Mucosa of descending colon (tissue), 3 donors: ENCODE measurements at places on chromosomes 1 and 21. TPM values are rescaled to one million over a fixed set of nuclear protein-coding genes. Genes with fewer than 3 reads are reported as not detected.

DNA sequence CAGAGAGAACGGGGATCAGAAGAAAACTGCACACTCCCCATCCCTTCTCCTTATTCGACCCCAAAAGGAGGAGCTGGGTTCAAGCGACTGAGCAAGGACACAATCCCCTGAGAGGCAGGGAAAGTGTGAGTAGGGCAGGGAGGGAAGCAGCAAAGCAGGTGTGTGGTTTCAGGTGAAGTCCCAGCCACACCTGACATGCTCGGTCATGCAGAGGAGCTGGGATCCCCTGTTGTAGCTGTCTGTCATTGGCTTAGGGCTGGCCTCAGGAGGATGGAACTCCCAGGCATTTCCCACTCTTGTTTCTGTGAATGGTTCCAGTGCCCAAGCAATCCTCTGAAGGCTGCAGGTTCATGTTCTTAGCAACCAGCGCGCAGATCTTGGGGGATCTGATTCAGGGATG lies 150.7 kb downstream of the DSCAM start:
- DNase-seq: no peak

DNA sequence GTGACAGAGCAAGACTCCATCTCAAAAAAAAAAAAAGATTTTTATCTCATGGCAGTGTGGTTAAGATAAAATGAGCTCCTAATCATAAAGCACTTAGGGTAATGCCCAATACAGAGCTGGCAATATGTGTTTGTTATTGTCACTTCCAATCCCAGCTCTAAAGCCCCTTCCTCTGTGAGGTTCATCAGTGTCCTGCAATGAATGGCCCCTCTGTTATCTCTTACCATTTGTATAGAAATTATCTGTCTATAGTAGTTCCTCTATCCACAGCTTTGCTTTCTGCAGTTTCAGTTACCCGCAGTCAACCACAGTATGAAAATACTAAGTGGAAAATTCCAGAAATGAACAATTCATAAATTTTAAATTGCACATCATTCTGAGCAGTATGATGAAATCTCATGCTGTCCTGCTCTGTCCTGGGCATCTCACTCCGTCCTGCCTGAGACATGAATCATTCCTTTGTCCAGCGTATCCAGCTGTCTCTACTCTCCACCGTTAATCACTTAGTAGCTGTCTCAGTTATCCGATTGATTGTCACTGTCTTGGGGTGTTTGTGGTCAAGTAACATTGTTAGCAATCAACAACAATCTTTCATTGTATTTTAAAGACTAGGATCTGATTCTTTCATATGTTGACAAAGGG lies 50.2 kb upstream of the DNAH14 start:
- no peak for DNase-seq

DNA sequence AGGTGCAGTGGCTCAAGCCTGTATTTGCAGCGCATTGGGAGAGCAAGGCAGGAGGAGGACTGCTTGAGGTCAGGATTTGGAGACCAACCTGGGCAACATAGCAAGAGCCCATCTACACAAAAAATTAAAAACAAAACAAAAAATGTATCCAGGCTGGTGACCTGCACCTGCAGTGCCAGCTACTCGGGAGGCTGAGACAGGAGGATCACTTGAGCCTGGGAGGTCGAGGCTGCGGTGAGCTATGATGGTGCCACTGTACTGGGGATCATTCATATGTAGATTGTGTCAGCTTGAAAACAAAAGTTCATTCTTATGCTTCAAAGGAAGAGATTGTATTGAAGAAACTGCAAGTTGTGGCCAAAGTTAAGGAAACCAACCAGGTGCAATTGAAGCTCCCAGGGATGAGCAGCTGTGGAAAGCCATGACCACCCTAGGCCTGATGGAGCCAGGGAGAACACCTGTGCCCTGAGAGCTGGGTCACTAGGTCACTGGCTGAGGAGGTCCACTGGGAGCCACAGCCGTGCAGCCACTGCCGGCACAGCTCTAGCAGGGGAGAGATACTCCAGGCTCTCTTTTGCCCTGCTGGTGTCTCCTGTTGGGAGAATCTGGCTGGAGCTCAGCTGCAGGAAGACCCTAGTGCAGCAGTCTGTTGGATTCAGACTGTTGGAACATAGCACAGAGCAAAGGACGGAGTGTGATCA lies 13.3 kb upstream of the BRWD1 start:
- no peak for DNase-seq

DNA sequence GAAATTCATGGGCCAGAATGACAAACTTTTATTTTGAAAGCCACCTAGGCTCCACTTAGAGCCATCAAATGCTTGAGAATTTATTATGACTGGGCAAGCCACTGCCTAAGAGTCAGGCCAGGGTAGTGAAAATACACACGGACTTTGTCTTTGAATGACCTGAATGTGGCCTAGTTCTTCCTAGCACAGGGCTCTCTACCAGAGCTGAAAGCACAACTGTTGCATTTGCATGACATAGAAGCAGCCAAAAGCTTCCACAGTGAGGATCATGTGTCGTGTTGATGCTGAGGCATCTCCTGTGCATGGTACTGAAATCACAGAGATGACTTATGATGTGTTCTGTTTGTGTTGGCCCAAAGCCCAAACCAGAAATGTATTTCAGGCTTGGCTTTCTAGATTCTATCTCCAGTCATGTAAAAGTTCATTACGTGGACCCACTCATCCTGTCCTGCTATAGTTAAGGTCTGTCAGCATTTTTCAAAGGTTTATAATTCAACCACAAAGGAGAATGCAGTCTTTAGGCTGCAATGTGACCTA lies 164.0 kb upstream of the UBE2U start:
- DNase-seq: peak; percentile 10

DNA sequence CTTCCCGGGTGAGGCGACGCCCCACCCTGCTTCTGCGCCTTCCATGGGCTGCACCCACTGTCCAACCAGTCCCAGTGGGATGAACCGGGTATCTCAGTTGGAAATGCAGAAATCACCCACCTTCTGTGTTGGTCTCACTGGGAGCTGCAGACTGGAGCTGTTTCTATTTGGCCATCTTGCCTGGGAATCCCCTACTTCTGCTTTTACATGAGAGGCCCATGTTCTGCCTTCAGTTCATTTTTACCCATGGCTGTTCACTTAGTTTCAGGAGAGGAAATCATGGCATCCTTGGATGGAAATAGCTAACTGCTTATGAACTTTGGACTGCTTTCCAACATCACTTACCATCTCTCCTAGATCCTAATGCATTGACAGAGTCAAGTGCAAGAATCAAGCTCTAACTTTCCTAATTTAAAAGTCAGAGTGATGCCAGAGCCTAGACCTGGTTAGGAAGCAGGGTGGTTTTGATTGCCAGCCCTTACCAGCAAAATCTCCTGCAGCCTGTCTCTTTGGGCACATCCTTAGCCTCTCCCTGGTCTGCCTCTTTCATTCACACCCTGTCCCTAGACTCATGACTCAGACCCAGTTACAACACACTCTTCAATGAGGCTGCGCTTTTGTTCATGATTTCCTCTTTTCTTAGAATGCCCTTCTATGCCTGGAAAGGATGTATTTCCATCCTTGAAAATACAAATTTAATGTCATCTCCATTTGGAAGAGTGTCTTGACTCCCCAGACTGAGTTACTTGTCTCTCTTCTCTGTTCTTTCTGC lies 137.2 kb downstream of the KCTD3 start:
- DNase-seq: no peak

- DNase-seq: peak; percentile 31
Measured at GRCh38 chr1:95384567-95384966, 150.6 kb downstream of the RWDD3 start.

- no peak for DNase-seq
Measured at GRCh38 chr1:22228505-22228911, 85.6 kb upstream of the WNT4 start.

GRCh38 chr1:99171184-99171813 lies 93.0 kb upstream of the PLPPR4 start:
- no peak for DNase-seq

GRCh38 chr1:234746798-234747196 lies 136.8 kb upstream of the IRF2BP2 start:
- DNase-seq: no peak

Gene IGSF3
- total RNA-seq: 35.4 TPM

Gene TCP10L
- total RNA-seq: 0.14 TPM

Gene S100A7
- total RNA-seq: not detected

Gene ACAP3
- 44.8 TPM for total RNA-seq

Gene ZDHHC18
- total RNA-seq: 26.9 TPM

Gene THAP3
- total RNA-seq: 8.5 TPM

Gene PLXNA2
- 127 TPM for total RNA-seq
